Suprapubic skin (tissue), 4 donors: ENCODE measurements at places on chromosomes 7 and 10.

DNA sequence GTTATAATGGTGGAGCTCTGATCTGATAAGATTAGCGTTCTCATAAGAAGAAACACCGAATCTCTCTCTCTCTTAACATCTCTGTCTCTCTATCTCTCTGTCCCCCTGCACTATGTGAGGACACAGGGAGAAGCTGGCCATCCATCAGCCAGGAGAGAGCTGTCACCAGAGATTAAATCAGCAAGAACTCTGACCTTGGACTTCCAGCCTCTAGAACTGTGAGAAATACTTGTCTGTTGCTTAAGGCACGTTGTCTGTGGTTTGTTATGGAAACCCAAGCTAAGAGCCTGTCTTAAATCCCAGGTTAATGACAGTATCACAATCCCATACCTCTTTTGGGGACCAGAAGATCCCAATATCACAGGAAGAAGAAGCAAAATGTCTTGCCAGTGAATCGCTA is 132.0 kb upstream of the AKR1E2 start:
- H3K4me3 ChIP-seq = no peak overlapping the region
- H3K27ac ChIP-seq = no peak overlapping the region
- H3K36me3 ChIP-seq = no peaks in the 10 kb centered on the region
- H3K27me3 ChIP-seq = no peaks in the 10 kb centered on the region
- no peak for DNase-seq
- H3K4me1 ChIP-seq = peaks cover 4% of the 10 kb centered on the region

DNA sequence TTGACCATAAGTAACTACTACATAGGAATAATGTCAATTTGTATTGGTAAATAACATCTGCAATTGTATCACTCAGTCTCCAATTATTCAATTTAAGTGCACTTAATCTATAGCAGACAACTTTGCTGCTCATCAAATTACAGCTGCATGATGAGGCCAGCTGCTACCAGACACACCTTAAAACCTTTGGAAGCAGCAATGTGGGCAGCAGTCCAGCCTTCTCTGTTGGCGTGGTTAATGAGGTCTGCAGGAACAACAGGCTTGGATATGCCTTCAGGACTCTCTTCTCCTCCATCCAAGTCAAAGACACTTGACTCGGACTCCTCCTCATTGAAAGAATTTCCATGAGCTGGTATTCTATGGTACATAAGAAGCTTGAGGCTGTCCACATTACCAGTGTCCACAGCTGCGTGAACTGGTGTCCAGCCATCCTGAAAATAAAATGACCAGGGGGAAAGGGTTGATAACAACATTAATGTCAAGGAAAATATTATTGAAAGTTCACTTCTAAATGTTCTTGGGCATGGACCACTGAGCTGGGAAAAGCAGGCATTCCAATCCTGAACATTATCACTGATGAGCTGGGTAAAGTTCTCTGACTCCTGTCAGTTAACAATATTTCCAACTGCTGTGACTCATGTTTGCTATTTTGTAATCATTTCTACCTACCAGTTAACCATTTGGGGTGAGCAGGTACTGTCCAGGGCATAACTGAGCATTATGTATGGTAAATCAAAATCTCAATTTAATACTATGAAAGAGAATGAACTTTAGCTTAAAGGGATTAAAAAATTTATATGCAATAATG is 95.7 kb downstream of the CTTNBP2 start:
- H3K4me1 ChIP-seq = peaks cover 5% of the 10 kb centered on the region
- no peaks in the 10 kb centered on the region for H3K27me3 ChIP-seq
- no peaks in the 10 kb centered on the region for H3K36me3 ChIP-seq

- H3K27me3 ChIP-seq = no peaks in the 10 kb centered on the region
- H3K36me3 ChIP-seq = peaks cover 89% of the 10 kb centered on the region
- DNase-seq = no peak
- H3K4me1 ChIP-seq = peaks cover 2% of the 10 kb centered on the region
These were observed 18.3 kb downstream of the FHIP2A start for GRCh38 chr10:114839901-114840300.

DNA sequence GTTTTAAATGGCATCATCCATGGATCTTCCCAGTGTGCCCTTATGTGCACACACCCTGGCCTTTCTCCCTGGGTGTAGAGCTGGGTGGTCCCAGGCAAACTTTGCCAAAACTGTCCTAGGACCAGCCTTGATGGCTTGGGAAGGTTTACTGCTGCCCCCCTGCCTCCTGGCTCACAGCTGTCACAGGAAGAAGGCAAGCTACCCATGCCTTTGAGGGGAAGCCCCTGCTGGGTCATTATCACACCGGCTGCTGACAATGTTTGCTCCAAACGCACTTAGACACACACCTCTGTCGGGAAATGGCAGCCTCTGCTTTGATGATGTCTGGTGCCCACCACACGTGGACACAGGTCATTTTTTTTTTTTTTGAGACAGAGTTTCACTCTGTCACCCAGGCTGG is 25.2 kb upstream of the FIGNL1 start:
- no peak overlapping the region for H3K27ac ChIP-seq
- H3K4me3 ChIP-seq = no peak overlapping the region
- H3K36me3 ChIP-seq = no peaks in the 10 kb centered on the region
- peaks cover 4% of the 10 kb centered on the region for H3K4me1 ChIP-seq

DNA sequence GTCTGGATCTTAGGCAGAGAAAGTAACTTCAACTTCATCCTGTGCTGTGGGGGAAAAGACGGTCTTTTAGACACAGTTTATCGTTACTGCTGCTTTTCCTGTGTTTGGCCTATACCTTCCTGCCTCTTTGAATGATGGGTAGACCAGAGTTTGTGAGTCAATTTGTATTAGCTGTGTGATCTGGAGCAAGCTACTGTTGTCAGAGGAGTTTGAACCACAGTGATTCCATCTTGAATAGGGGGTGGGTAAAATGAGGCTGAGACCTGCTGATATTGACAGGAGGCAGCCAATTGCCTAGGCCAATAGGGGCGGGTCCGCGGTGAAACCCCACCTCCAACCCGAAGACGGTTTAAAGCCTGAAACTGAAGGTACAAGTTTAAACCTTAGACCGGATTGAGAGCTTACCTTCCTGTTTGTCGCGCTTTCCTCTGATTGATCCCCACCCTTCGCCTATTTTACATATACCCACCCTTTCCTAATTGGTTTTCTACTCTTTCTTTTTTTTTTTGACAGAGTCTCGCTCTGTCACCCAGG is 35.8 kb upstream of the EIF4H start:
- no peaks in the 10 kb centered on the region for H3K4me1 ChIP-seq
- no peak overlapping the region for H3K4me3 ChIP-seq
- no peaks in the 10 kb centered on the region for H3K36me3 ChIP-seq
- no peak for DNase-seq
